ENCODE measurements at places on chromosomes 11 and 22.
A peak's percentile ranks its signal among the peaks of the same experiment; 100 is the strongest.

DNA sequence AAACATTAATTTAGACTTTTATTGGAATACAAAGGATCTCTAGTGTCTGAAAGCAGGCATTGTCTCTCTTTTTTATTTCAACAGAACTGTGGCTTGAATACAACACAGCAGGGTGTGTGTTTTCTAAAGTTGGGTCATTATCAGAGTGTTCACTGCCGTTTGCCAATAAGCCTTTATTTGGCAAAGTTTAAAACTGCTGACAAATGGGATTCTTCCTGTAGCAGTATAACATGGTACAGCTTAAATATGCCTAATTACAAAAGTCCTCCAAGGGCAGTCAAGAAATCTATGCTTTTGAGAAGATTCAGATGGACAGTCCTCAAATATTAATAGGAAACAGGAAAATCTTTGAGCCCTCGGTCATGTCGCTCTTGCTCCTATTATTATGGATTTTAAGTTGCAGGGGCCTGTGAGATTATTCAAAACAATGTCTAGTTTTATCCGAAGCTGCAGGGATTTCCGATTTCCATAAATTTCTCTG lies 199.9 kb downstream of the MAML2 start:
- DNase-seq, result no peak

- no peak for DNase-seq
These were observed 519 bp upstream of the PDE3B start for GRCh38 chr11:14642873-14643696.

DNA sequence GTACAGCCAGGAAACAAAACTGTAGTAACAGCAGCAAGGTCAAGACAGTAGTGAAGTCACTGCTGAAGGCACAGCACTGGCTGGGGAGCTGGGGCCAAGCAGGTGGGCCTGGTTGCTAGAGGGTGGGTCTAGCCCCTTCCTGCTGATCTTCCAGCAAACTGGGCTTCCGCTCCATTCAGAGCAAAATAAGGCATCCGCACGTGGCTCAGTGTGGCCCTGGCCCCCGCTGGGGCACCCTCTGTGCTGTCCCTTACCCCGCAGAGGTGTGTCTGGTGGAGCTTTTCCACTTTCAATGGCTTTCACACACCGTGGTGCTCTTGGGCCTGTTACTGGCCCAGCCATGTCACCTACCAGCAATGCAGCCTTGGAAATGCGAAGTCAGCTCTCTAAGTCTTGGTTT lies 162.4 kb upstream of the B3GAT1 start:
- DNase-seq, result no peak

GRCh38 chr11:44711787-44712608 lies 14.8 kb upstream of the TSPAN18 start:
- no peak for DNase-seq

DNA sequence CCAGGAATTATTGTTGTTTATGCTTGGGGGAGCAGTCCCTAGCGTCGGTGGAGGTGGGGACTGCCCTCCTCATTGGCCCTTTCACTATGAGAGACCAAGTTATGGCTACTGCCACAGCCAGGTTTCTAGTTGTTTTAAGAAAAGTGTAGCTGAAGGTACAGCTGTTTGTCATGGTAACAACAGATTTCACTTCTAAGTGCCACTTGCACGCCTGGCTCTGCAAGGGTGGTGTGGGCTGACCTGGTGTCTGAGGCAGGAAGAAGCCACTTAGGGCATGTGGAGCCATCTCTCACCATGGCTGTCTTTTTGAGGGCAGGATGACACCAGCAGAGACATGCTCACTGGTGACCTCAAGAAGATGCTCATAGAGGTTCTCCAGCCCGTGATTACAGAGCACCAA lies 46.3 kb upstream of the MPEG1 start:
- no peak for DNase-seq

- no peak for DNase-seq
These were observed 23.4 kb downstream of the SYT9 start for GRCh38 chr11:7275133-7275532.

GRCh38 chr11:95802806-95803205 lies 12.5 kb downstream of the CEP57 start:
- DNase-seq, result no peak

GRCh38 chr11:46360878-46361277 lies 13.6 kb downstream of the DGKZ start:
- no peak for DNase-seq

DNA sequence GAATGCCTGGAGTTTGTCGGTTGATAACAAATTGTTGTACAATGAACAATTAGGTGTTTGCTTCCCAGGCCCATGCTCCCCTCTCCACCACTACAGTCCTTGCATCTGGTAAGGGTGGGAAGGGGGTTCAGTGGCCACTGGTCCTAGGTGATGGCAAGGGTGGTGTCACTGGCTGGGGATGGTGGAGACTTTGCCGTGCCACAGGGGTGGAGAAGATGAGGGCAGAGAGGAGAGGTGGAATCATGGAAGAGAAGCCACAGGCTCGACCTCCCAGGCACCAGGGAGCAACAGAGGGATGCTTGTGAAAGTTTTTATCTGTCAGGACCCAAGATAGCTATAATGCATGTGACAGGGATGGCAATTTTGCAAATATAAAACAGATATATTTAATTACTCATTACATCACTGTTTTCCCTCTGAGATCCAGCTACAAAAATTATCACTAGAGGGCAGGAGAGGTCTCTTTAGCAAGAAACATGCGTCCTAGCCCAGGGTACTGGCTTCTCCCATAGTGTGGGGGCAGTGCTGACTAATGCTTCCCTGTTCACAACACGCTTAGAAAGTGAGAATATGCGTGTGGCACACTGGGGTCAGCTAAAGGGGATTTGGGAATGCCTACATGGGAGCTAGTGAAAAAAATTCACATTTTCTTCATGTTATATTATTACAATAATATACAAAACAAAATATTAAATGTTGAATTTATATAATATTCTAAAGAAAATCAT lies 49.0 kb upstream of the AMPD3 start:
- DNase-seq, result peak; percentile 72

GRCh38 chr22:26023104-26023775 lies 146.0 kb upstream of the SEZ6L start:
- no peak for DNase-seq

DNA sequence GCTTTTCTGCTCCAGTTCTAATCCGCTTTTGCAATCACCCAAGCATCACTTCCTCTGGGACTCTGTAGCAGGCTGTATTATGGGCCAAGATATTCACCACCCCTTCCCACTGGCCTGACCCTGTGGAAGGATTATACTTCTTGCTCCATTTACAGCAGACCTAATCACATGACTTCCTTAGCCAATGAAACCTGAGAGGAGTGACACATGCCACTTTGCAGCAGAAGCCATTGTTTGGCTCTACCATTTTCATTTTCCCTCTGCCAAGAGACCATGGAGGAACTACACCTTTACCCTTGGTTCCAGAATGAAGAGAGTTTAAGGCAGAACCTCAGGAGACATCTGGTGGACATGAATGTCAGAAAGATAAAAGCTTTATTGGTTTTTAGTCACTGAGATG lies 134.9 kb upstream of the HSD17B12 start:
- no peak for DNase-seq

DNA sequence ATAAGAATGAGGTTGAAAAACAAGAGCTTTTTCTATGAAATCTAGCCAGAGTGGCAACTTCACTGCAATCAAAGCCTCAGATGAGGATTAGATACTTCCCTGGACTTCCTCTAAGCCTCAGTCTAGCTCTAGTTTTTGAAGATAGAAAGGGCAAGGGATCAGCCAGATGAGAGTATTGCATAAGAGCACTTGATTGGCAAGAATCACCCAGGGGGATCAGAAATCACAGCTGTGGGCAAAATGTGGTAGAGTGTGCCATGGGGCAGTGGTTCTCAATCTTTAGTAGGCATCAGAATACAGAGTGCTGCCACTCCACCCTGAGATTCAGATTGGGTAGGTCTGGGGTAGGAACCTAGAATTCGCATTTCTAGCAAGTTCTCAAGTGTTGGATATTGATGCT lies 82.4 kb downstream of the EXT2 start:
- DNase-seq, result no peak

DNA sequence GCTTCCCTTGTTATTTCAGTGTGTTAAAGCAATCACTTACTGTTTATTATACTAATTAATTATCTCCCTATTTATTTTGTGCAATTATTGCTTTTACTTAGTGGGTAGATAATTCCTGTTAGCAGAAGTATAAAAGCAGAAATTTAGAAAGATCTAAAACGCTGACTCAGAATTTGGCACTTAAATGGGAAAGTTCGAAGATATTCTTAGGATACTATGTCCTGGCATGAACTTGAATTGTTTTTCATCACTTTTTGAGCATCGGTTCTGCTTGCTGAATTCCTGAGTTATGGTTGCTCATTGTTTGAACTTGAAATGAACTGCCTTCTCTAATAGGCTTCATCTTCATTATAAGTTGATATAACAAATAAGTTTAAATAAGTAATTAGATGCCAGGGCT lies 325.4 kb downstream of the JRKL start:
- DNase-seq, result no peak

GRCh38 chr11:96329419-96329818 lies 13.6 kb downstream of the MAML2 start:
- DNase-seq, result no peak

DNA sequence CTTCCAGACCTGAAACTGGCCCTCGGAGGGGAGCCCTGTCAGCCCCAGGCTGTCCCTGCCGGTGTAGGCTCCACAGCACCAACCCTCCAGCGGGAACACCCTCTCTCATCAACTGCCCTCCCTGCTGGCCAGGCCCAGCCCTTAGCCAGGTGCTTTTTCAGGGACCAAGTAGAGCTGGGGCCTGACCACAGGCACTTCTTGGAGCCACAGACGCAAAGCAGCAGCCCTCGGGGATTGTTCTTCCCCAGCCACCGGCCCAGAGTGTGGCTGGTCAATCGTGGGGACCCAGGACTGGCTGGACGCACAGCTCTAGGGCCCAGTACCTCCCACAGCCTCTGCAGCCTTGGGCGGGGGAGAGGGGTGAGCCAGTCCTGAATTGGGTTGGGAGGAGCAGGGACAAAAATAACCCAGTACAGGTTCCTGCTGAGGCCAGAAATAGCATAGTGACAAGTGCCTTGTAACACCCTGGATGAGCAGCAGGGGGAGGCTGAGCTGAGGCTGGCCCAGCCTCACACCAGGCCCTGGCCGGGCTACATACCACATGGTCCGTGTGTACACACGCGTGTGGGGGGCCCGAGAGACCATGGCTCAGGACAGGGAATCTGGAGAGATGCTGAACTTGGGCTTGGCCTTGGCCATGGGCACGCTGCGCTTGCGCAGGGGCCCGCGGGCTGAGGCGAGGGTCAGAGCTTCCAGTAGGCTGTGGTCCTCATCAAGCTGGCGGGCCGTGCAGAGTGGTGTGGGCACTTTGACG lies 2.0 kb downstream of the KCNJ11 start:
- peak; percentile 34 for DNase-seq

DNA sequence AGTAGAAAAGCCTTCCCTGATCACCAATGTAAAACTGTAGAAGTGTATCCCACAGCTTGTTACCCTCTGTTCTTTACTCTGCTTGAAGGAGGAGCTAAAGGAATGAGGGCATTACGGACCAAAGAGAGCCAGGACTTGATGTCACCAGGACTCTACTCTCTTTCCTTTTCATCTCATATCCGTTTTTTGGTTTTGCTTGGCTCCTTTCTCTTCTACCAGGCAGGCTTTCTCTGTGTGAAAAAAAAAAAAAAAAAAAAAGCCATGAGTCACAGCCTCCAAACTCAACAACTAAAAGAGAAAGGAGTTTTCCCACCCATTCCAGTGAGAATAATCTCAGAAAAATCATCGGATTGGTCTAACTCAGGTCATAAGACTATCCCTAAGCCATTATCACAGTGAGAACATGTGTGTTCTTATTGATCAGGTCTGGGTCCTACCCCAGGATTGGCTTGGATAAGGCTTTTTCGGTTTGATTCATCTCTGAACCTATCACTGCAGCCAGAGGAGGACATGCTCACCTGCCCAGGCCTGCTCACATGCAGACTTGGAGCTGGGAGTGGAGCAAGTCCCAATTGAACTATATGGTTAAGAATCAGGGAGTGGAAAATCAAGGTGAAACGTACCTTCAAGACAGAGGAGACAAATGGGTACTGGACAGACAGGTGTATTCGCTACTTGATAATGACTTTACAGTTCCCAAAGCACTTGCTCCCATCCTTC lies 19.4 kb upstream of the LRRC55 start:
- no peak for DNase-seq

DNA sequence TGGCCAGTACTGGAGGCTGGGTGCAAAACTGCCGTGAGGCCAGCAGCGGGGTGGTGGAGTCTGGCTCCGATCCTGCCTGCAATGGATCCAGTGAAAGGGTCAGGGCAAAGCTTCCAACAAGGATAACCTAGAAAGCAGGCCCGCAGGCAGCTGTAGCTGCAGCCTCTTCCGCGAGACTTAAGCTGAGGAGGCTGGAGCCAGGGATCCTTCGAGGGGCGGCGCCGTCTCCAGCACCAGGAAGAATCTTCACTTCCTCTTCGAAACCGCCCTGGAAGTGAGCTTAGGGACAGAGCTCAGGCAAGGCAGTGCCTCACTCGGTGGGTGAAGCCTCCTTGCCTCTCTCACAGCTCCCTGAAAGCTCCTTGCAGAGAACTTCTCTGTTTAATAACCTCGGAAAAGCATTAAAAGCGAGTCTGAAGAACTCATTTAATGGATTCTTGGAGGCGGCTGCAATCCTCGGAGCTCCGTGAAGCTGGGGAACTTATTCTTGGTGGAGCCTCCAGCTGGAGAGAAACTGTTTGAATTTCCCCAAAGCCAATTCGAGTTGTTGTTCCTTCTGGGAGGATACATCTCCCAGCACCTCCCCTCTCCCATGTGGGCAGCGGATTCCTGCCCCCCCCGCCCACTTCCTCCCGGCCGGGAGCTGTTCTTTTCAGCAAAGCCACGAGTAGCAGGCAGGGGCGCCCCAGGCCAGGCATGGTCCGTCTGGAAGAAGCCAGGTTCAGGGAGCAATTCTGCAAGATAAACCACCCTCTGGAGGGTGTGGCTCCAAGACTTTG lies 169.9 kb downstream of the CTTN start:
- no peak for DNase-seq

DNA sequence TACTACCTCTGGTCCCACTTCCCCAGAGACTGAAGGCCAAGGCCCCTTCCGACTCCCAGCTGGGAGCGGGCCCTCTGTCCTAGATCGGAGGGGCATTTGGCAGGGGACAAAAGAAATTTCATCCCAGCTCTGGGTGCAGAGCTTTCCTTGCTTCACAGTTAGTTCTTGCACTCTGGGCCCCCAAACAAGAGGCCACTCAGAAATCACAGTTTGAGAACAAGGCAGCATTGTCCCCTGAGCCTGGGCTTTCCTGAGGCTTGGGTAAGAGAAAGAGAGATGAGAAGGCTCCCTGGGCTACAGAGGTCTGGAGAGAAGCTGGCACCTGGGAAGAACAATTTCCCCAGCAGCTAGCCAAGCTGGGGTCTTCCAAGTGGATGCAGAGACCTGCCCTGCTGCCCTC lies 71.8 kb upstream of the NCAM1 start:
- no peak for DNase-seq

All from CD4-positive, alpha-beta T cell treated with Interleukin-21 for 1 hour (primary cell).